ENCODE measurements at places on chromosomes 7 and 10.

DNA sequence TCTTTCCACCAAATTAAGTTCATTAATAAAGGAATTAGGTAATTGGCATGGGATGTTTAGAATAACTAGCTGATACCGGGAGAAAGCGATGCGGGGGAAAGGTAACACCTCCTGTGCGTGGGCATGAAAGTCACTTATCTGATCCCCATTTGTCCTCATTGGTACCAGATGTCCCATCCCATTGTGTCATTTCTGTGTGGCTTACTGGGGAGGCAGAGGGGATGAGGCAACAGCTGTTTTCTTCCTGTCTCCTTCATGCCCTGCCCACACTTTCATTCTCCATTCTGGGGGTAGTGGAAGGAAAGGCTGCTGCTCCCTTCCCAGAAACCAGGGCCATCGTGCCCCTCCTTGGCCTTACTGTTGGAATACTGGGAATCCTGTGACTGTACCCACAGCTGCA is 27.1 kb downstream of the EEPD1 start:
- DNase-seq = no peak

DNA sequence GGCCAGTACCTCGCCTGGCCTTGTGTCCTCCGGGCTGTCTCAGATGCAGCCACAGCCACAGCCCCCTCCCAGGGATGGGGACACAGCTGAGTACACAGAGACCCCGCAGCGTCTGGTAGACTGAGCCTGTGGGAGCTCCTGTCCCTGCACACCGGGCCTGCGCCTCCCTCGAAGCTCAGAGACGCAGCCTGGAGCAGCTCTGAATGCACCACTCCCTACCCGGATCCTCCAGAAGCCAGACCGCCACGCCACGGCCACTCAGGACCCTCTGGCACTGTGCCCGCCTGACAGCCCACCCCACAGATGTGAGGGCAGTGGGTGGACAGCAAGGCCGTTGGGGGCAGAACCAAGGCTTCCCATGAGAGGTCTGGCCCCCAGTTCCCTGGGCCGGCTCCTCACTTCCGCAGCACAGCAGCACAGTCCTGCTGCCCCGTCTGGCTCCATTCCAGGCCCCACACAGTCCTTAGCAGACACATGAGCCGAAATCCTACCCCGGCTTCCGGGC is 40.8 kb downstream of the PAPOLB start:
- no peak for DNase-seq

DNA sequence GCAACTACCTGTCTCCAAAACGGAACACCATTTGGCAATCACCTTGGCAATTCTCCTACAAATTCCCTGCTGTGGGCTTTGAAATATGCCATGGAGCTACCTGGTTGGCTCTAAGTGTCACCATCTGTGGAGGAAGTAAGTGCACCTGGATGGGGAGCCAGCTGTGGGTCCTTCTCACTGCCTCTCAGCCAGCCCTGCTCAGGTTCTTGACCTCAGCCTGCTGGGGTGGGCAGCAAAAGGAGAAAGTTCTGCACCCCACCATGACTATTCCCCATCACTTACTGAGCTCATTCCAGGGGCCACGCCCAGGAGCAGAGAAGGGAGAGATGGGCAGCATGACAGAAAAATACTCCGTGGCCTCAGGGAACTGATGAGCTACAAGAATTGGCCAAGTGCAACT is 158.7 kb downstream of the TNS3 start:
- DNase-seq = no peak

DNA sequence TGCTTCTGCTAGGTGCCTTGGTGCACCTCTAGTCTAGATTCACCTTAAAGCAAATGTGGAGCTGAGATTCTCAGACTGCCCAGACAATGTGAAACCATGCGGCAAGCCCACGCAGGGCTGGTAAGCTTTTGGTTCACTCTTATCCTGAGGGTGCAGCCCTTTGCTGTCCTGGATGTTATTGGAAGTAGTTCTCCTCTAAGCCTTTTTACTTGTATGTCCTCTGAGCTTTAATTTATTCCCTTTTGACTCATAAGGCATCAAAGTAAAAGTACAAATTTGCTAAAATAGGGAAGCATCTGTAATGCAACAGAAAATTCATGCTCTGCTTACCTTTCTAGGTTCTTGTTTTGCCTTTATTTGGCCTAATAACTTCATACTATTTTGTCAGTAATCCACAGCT is 186.8 kb downstream of the MACC1 start:
- DNase-seq = no peak

- DNase-seq = no peak
Observed at GRCh38 chr10:104122225-104123107, 495 bp downstream of the SFR1 start.

- DNase-seq = no peak
Observed at GRCh38 chr7:67406976-67407375, 410.3 kb downstream of the TYW1 start.

GRCh38 chr7:92634205-92634604 is 44.0 kb upstream of the FAM133B start:
- no peak for DNase-seq

DNA sequence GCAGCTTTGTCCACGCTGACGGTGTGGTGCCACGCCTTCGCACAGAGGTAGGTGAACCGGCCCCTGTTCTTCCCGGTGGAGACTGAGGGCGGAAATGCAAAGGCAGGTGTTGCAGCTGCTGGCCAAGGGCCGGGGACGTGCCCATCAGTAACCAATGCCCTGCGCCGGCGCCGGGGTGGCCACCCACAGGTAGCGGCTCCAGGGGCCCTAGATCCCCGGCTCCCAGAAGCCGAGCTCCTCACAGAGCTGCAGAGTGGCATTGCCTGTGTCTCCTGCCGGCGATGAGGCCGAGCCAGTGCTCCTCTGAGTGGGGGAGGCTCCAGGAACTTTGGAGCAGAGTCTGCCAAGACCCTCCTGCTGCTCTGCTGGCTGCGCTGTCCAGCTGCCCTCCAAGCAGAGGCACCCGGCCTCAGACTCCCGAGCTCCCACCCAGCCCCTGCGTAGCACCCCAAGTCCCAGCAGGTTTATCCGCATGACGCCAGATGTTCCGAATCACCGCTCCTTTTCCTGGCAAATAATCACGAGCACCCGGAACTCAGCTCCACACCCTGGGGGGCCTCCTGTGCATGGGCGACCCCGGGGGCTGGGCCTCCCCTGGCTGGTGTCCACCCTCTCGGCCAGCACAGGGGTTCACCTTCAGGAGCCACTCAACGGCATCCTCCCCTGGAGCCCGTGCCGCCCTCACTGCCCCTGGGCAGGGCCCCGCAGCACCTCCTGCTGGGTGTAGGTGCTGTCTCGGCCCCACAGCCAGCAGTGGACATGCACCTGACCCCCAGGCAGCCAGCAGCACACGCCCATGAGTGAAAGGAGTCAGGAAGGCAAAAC is 22.1 kb downstream of the CFAP46 start:
- no peak for DNase-seq

DNA sequence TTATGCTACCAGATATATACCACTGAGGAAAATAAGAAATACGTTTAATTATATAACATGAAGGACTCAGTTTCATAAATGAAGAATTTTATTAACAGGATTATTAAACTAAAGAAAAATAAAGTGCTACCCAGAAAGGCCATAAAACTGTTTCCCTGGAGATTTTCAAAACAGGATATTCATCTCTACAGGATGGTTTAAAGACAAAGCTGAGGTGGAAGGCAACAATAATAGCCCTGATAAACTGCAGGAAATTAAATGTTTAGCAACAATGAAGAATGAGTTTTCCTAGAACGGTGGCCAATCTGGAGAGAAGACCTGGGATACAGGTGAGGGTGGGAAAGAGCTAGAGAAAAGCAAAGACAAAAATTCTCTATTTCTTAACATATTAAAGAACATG is 11.9 kb downstream of the RHEB start:
- no peak for DNase-seq

DNA sequence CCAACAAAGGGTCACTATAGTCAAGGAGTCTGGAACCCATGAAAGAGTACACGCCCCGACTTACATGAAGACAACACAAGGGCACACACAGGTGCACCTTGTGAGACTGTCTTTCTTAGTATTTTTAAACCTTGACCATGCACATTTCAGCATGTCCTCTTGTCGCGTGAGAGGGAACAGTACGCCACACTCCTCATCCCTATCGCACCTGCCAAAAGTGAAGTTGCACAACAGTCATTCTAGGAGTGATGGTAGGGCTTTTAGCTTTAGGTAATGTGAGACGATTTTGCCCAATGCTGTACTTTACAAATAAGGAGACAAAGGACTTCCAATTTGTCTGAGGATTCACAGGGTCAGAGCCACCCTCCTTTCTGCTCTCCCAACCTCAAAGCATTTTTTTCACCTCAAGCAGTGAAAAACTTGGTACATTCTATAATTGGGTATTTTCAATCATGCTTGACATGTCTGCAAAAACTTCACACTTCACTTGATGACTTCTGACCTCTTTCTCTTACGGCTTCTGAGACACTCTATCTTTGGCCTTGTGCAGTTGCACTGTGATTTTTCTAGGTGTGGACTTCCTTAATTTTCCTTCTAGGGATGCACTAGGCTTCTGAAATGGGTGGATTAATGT is 173.9 kb upstream of the GRB10 start:
- no peak for DNase-seq

DNA sequence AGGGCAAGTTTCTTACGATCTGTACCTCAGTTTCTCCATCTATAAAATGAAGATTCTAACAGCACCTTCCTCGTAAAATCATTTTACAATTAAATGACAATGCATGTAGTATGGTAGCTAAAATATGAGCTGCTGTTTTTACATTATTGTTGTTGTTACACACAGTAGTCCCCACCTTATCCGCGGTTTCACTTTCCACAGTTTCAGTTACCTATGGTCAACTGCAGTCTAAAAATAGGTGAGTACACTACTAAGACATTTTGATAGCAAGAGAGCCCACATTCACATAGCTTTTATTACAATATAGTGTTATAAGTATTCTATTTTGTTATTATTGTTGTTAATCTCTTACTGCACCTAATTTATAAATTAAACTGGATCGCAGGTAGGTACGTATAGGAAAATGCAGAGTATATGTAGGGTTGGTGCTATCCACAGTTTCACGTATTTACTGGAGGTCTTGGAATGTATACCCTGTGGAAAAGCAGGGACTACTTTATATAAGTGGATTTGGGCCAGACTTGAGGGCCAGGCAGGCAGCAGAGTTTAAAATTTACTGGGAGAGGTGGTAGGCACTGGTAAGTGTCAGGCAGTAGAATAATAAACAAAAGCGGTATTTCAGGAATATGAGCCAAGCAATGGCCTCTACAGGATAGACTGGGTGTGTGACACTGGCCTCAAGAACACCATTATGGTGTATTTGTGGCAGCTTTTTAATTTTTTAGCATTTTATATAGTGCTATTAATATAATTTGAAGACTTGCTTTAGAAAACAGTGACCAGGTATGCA is 10.2 kb downstream of the DNMBP start:
- no peak for DNase-seq

- no peak for DNase-seq
Observed at GRCh38 chr7:158361326-158361946, 226.2 kb downstream of the PTPRN2 start.

DNA sequence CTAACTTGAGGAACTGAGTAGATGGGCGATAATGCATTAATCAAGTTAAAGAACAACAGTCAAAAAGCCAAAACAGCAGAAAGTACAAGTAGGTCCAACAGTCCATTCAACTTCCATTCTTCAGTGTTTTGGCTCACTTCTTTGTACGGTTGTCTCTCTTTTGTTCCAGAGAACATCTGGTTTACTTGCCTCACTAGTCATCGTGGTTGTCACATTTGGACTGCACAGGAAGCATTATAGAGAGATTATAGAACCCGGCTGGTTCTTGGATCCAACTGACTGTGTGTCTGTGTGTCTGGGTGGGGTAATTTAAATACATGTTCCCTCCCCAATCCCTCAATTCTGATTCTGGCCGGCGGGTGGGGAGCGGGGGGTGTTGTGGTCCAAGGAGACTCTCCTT is 1.8 kb upstream of the CEP41 start:
- no peak for DNase-seq

DNA sequence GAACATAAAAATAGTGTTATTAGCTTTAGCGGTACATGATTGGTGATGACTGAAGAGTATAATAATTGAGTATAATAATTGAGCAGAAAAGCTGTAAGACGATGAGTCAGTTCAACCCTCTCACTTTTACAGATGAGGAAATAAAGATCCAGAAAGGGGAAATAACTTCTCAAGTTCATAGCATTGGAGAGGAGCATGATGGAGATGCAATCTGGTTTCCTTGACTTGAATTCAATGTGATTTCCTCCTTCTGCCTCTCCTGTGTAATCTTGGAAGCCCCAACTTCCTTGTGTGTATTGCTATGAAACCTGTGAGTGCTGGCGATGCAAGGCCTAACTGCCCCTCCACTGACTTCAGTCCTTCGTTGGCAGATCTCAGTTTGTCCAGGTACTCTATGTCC is 265.1 kb downstream of the LRMDA start:
- DNase-seq = no peak

GRCh38 chr7:55568613-55569268 is 3.6 kb downstream of the VOPP1 start:
- DNase-seq = no peak

DNA sequence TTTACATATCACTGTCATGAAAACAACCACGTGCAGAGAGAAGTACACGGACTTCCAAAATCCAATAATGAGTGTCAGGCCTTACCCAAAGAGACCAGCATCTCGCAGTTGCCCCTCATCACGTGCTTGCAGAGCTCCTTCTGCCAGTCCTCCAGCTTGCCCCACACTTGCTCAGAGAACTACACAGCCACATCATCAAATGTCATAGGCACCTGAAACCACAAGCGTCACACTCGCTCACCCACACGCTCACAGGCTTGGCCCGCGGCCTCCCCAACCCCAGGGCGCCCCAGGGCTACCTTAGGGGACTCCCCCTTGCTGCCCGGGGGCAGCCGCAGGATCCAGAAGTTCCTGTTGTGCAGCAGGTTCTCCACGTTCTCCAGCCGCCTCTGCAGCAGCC is 123.4 kb upstream of the ZNF746 start:
- DNase-seq = no peak

DNA sequence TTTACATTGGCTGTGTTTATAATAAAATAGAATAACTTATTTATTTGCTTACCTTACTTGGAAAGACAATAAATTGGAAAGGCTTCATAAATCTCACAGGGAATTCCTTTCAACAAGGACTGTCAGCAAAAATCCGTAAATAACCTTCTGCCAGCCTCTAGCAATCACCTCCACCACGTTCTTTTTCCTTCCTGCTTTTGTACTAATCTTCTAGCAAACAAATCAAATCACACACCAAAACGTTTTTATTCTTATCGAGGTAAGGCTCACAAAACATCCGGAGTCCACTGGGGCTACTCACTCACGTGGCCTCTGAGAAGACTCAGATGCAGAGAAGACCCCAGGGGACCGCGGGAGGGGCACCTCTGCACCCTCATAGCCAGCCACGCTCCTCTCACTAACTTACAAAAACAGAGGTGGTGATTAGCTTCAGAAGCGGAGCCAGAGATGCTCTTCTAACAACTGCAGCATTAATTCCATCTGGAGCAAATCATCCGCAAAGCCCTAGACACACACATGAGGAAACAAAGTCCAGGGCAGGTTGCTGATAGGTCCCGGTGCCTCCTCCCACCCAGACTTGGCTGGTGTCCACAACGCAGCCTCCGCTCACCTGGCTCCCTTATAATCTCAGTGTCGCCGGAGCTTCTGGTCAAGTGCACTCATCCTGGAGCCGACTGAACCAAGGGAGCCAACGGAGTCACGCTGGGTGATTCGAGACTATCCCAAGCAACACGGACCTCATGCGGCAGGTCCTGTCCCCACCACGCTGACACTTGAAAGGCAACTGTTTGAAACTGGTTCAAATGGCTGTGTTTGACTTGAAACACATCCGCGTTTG is 22.5 kb downstream of the CTBP2 start:
- DNase-seq = no peak

- DNase-seq = no peak
Observed at GRCh38 chr7:117114272-117114671, 161.0 kb downstream of the ST7 start.

All from NT2/D1 (cell line).